ENCODE measurements at places on chromosomes 11 and 22.

- no peak for DNase-seq
These were observed 102.1 kb upstream of the SLC5A12 start for GRCh38 chr11:26823963-26824362.

- DNase-seq, result no peak
These were observed 1173.7 kb downstream of the BRD1 start for GRCh38 chr22:48653929-48654328.

GRCh38 chr11:129639300-129639699 lies 176.3 kb upstream of the TMEM45B start:
- no peak for DNase-seq

GRCh38 chr11:29282088-29282487 lies 734.7 kb downstream of the KCNA4 start:
- DNase-seq, result no peak

DNA sequence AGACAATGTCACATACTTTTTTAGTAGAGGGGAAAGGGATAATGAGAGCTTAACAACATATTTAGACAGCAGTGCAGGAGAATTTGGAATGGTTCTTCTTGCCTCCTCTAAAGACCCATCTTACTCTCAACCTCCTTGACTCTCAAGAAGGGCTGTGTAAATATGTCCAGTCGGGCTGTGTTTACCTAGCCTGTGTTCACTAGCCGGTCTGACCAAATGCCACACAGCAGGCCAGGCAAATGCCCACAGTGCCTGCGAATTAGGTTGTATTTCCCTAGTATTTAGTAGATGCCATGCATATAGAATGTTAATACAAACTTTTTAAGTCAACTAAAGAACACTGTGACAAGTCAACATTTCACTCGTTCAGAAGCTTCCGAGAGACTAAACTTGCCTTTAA lies 51.4 kb upstream of the MTMR2 start:
- DNase-seq, result no peak

DNA sequence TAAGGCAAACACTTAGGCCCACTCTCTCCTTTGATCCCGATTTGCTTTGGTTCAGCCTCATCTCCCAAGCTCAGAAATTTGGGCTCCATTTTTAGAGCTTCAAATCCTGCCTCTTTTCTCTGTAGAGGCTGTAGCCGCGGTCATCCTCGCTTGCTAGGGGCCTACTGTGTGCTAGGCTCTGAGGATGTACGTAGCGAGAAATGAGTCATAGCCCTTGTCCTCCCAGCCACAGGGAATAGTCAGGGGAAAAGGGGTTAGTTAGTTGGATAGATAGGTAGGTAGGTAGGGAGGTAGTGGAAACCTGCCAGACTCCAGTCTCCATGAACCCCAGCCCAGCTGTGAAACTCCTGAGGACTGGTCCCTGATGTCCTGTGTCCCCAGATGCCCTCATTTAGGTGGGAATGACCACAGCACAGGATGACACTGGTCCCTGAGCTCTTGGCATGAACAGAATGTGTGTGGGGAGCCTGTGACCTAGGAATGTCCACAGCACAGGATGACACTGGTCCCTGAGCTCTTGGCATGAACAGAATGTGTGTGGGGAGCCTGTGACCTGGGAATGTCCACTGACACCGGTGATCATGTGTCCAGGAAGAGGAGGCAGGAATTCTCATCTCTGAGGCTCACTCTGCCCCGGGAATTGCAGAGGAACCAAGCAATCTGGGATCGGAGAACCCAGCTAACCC lies 21.4 kb upstream of the HMOX1 start:
- DNase-seq, result no peak

DNA sequence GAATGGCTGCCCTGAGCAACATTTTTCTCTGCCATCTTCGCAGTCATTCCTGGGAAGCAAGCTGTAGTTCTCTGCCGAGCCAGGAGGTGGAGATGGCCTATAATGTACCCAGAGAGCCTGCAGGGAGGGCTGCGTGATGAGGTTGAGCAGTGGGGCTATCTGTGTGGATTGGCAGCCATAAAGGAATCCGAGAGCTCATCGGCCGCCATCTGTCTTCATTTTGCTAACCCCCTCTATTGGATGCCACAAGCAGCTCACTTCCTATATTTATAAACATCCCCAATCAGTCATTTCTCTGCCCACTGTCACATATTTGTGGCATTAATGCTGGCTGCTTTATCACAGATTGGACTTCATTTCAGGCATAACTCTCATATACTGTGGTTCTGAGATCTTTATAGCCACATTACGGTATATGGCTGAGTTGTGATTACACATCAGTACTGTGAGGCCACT lies 209.5 kb downstream of the NTM start:
- no peak for DNase-seq

- DNase-seq, result no peak
These were observed 485.2 kb downstream of the LRRC4C start for GRCh38 chr11:40974186-40974795.

GRCh38 chr22:34784056-34784455 lies 281.9 kb upstream of the ISX start:
- DNase-seq, result no peak

- no peak for DNase-seq
These were observed 19.4 kb downstream of the GUCY1A2 start for GRCh38 chr11:106998916-106999188.

- no peak for DNase-seq
These were observed 6.5 kb downstream of the ZFTA start for GRCh38 chr11:63761931-63762653.

DNA sequence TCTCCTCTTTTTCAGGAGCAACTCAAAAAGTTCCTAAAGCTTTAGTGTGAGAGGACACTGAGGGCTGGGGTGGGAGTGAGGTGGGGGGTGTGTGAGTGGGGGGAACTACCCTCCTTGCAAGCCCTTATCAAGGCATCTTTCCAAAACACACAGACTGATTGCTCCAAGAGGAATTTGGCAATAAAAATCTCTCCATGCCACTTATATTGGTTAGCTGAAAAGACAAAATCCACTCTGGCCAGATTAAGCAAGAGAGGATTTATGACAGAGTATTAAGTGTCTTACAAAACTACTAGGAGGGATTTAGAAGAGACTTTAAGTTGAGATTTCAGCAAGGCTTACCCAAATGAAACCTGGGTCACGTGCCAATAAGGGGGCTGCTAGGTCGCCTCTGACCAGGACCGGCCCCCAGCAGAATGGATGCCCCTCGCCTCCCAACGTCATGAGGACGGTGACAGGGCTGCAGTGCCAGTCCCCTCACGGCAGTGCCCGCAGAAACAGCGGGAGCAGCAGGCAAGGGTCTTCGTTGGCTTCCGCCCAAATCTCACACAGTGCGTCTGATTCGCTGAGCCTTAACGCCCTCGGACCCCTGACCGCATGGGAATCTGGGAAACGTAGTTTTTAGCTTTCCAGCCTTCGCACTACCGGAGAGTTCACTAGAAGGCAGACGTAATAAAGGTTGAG lies 22.1 kb upstream of the CTR9 start:
- no peak for DNase-seq

- no peak for DNase-seq
These were observed 641.6 kb upstream of the TENM4 start for GRCh38 chr11:80082406-80082805.

DNA sequence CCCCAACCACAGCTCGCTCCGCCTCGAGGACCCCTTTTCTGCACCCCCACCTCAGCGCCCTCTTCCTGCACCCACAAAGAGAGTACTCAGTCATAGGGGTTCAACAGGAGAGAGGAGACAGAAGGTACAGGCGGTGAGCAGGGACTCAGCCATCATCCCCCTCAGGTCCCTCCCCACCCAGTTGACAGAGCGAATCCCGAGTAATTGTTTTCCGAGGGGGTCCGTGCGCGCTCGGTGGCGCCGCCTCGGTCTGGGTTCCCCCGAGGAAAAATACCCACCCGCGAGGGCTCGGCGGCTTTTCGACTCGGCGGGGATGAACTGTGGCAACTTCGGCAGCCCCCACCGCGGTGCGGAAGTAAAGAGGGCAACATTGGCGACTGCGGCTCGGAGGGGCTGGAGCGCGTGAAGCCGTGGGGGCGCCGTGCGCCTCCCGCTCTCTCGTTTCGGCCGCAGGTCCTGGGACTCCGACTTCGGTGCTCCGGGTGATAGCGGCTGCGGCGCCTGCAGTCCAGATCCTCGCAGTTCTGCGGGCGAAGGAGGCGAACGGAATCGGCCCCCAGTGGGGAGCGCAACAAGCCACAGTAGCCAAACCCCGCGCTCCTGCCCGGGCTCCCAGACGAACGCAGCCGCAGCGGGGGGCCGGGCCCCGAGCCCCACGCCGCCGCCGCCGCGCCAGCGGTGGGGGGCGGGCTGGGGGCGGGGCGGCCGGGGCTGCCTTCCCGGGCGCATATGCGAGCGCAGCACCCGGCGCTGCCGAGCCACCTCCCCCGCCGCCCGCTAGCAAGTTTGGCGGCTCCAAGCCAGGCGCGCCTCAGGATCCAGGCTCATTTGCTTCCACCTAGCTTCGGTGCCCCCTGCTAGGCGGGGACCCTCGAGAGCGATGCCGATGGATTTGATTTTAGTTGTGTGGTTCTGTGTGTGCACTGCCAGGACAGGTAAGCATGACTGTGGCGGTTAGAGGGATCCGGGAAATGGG lies at the start of gene NELL1:
Gene NELL1 (plus strand): TSS at position 743 of the 976 bp plus-strand sequence.
- no peak for DNase-seq

DNA sequence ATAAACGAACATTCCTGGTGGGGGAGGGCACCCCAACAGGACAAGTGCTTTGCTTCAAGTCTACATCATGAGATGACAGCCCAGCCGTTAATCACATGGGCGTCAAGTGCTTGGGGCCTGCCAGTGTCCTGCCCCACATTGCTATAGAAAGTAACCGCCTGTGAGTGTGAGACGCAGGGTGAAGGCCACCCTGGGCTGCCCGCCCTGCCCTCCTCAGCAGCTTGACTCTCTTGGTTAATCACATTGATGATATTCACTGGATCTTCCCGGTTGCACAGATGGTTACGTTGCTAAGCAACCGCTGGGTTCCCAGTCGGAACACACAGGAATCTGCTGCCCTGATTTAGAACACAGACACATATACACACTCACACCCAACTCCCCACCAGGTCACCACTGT lies 79.3 kb downstream of the CTTN start:
- DNase-seq, result no peak

DNA sequence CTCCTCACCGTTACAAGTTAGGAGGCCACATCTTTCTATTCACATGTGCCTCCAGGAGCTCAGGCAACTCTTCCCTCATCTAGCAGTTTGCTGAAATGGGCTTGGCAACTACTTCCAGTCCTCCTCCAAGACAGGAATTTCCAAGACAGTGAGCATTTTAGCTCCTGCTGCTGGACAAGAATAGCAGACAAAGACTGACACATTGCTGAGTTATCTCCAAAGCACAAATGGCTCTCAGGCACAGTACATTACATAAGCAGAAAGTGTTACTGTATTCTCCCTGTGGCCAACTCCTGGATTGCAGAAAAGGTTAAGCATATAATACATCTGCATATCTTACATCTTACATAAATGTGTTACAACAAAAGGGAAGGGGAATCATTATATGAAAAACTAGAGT lies 83.2 kb upstream of the POU2AF2 start:
- DNase-seq, result no peak

DNA sequence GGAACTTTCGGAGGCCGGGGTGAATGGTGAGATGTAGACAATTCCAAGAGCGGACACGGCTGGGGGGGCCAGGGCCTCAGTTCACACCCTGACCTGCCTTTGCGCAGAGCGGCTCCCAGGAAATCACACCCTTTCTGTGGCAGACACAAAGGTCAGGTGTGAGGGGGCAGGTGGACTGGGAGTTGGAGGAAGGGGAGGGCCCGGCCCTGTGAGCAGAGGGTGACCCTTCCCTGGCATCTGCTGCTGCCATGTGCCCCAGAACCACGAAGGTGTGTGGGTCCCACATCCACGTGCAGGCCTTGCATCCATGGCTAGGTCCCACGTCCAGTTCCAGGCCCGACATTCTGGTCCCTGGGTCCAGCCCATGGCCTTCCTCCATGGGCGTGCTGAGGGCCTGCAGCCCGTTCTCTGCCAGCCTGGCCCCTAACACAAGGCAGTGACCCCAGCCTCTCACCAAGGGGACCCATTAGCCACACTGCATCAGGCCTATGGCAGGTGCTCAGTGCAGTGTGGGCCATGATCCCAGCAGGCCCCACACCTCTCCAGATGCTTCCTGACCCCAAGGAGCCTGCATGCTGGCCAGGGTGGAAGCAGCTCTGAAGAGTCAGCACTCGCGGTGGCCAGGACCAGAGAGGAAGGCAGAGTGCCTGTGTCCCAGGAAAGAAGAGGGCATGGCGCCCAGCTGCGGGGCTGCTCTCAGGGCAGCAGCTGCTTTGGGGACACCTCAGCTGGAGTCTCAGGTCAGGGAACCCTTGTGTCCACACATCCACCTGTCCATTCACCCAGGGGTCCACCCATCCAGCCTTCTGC lies 18.9 kb upstream of the PIM3 start:
- DNase-seq, result no peak

GRCh38 chr11:123577081-123577598 lies 77.3 kb downstream of the SCN3B start:
- no peak for DNase-seq

DNA sequence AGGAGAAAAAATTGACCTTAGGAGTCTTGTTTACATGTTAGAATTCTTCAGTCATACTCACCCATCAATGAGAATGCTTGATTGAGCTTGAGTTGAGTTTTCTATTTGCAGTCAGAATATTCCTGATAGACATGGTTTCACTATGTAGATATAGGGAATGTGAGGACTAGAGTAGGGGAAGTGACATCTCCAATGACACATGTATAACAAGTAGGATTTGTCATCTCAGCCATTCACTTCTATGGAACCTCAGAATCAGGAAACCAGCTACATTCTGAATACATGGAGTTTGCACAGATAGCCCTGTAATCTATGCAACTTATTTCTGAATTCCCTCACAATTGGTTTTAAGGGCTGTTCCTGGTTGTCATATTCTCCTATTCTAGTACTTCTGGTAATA lies 20.1 kb upstream of the OR9Q1 start:
- no peak for DNase-seq

GRCh38 chr22:33397381-33397907 lies 339.3 kb upstream of the SYN3 start:
- no peak for DNase-seq

GRCh38 chr11:78399136-78399535 lies 18.5 kb downstream of the GAB2 start:
- no peak for DNase-seq

DNA sequence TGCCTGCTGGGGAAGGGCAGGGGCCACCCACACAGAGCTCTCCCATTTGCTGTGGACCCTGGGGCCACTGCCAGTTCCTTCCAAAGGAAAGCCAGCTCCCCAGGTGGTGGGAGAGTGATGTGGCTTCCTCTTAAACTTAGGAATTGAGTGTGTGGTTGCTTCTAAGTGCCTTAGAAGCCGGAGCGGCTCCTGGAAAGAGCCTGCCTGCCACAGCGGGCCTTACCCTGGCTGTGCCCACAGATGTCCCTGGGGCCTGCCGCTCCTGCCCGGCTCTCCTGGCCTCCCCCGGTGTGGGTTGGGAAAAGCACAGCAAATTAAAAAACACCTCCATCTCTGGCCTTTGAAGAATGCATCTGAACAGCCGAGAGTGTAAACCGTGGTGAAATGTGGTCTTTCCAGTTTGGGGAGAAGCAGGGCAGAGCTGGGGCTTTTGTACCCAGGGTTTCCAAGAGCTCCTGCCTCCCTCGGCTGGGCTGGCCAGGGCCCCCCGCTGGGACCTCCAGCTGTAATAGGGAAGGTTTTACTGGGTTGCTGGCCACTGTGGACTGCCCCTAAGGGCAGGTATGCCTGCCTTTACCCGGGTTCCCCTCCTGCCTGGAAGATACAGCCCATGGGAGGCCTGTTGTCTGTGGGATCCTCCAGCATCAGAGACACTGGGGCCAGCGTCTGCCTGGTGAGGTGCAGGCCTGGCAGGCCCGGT lies 30.2 kb downstream of the LRP5 start:
- DNase-seq, result no peak

- no peak for DNase-seq
These were observed 5.9 kb upstream of the GRAMD4 start for GRCh38 chr22:46614025-46614931.
